ENCODE measurements at places on chromosomes 16 and 17.

GRCh38 chr16:3716831-3717234 is 491 bp downstream of the TRAP1 start:
- DNase-seq: no peak

GRCh38 chr16:63467513-63467912 is 1431.3 kb upstream of the CDH8 start:
- no peak for DNase-seq

- DNase-seq: no peak
Observed at GRCh38 chr17:51802544-51802943, 356.0 kb downstream of the CA10 start.

DNA sequence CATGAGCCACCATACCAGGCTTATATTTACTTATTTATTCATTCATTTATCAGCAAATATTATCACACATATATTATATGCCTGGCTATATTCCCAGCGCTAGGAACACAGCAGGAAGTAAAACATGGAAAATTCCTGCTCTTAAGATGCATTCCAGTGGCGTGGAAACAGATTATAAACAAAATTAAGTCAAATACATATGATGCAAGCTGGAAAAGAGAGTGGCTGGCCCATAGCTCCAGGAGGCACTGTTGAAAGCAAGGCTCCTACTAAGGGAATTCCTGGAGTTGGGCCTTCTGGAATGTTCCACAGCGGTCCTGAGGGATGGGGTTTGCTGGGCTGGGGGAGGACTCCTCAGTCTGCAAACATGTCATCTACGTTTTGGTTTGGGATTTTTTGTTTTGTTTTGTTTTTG is 18.4 kb downstream of the ADCY9 start:
- no peak for DNase-seq

DNA sequence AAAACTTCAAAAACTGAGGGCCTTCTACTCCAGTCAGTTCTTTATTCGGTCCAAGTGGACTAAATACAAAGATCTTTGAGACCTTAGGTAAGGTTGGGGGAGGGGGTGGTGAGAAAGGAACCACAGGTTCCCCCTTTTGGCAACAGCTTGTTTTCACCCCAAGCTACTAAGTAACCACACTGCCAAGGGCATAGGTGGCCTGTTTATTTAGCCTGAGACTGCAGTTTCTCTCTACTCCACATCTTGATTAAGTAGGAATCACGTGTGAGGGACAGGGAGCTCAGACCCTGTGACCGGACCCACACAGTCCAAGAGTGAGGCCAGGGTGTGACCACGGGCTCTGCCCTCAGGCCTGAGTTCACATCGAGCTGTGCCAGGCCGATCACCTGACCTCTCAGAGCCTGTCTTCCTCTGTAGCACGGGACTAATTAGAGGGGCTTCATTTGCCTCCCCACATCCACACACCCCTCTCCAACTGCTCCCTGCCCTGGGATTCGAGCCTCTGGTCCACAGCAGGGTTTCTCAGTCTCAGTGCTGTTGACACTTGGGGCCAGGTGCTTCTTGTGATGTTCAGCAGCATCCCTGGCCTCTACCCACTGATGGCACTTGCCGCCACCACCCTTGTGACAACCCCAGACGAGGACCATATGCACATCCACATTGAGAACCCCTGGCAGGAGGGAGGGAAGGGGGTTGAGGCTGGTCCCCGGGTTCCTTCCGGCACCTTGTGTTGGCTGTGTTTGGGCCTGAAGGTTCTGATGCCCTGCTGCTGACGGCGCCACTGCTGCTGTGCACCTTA is 17.8 kb downstream of the ST6GALNAC2 start:
- DNase-seq: no peak

DNA sequence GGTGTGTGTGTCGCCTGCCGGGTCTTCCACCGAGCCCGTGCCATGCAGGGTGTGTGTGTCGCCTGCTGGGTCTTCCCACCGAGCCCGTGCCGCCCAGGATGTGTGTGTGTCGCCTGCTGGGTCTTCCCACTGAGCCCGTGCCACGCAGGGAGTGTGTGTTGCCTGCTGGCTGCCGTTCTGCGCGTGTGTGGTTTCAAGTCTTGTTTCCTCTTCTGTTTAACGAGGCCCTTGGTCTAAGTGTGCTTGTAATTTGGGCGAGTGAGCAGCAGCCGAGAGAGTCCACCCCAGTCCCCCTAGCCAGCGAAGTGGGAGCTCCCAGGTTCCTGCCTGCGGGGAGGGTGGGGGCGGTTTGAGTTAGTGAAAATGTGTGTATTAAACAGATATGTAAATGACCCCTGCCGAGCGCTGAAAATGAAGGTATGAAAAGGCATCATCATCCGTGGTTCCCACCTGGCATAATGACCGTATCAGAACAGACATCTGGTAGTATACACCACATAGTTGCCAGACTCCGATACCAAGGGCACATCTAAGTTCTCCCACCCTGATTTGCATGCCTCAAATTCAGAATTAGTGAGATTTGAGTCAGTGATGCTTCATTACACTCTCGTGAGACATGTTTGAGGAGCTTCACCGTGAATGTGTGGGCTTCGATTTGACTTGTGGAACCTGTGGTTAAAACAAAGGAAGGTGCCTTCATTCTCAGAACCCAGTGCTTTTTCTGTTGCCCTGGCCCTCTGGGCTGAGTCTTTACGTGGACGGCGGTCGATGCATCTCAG is 114.5 kb upstream of the CHMP6 start:
- no peak for DNase-seq

DNA sequence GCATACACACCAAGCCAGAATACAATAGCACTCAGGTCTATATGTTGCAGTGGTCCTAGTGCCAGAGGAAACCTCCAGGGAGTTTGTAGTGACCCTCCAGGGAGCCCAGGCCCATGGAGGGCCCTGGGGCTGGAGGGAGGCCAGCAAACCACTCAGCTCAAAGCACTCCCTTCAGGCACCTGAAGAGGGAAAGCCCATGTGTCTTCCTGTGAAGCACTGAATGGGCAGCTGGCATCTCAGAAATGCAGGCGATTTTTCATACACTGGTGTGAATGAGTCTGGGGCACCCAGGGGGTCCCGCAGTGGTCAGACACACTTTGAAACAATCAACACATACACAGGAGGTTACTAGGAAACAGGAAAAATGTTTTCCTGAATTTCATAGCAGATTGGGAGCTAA is 12.8 kb downstream of the TBC1D26 start:
- DNase-seq: no peak
